ENCODE measurements at places on chromosomes 6 and 20. TPM values are rescaled to one million over a fixed set of nuclear protein-coding genes. Genes with fewer than 3 reads are reported as not detected.

BPIFA3 gene
- not detected for total RNA-seq

- DNase-seq: no peak
Observed at GRCh38 chr6:170542031-170542719, 10.9 kb downstream of the PSMB1 start.

GRCh38 chr6:104728448-104728847, 131.3 kb downstream of the HACE1 start:
- DNase-seq: no peak

BANF2 gene
- total RNA-seq: not detected

SYNDIG1 gene
- total RNA-seq: not detected

- DNase-seq: no peak
Observed at GRCh38 chr6:84779917-84780316, 15.5 kb upstream of the TBX18 start.

DNA sequence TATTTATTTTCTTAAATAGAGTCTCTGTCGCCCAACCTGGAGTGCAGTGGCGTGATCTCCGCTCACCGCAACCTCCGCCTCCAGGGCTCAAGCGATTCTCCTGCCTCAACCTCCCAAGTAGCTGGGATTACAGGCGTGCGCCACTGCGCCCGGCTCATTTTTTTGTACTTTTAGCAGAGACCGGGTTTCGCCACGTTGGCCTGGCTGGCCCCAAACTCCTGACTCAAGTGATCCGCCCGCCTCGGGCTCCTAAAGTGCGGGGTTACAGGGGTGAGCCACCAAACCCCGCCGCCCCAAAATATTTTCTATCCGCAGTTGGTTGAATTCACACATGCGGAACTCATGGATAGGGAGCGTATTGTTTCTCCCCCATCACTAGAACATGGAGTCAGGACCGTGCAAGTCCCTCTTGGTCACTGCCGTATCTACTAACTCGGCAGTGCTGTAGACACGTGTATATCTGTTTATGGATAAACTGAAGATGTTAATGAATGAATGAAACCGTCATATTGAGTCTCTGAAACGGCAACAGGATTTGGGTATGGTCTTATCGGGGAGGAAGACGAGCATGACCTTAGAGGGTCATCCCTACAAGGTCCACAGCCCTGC, 904 bp downstream of the MKKS start:
- no peak for DNase-seq

- DNase-seq: no peak
Observed at GRCh38 chr6:156281266-156281665, 495.9 kb upstream of the ARID1B start.

Data from natural killer cell treated with Interleukin-12 subunit alpha and Interleukin-12 subunit beta and Interleukin-15 and Interleukin-18, amount 100 ng/mL, for 72 hours (primary cell).